Stimulated activated CD4-positive, alpha-beta T cell treated with anti-CD3 and anti-CD28 coated beads, Interleukin-1b, Interleukin-23, amount 100 ng/mL, for 1 hour (primary cell): ENCODE measurements at places on chromosomes 11 and 22.

GRCh38 chr11:114237321-114238280 is 58.6 kb upstream of the NNMT start:
- DNase-seq, result no peak

DNA sequence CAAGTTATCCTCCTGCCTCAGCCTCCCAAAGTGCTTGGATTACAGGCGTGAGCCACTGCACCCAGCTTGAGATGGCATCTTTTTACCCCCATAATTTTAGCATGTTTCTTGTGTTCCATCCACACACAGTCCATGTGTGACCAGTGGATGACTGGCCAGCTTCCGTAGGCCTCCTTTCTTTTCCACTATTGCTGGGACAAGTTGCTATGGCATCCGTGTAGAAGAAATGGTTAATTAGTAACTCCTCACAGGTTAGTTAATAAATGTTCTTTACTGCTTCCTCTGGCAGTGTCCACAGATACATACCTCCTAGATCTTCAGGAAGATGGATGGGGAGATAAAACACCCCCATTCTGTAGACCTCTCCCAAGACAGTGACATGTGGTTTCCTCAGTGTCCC is 154.3 kb upstream of the RASSF10 start:
- no peak for DNase-seq

DNA sequence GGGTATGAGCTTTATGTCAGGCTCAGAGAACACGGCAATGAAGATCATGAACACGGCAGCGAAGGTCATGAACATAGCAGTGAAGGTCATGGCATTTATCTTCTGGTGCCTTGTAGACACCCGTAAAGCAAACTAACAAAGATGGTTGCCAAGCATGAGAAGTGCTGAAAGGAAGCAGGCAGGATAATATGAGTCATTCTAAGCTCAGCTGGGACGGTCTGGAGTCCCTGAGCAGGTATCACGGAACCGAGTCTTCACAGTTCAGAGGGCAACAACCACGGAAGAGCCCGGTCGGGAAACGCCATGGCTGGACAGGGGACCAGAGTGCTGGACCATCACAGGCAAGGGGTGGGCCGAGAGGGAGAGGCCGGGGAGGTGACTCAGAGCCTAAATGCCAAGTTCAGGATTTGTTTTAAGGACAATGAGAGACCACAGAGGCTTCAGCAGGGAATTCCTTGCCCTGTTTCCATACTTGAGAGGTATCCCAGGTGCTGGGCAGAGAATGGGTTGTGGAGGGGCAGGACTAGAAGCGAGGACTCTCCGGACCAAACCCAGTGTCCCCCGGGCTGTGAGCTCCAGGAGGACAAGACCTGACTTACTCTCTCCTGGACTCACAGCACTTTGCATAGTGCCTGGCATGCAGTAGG is 13.1 kb upstream of the MS4A10 start:
- no peak for DNase-seq

GRCh38 chr22:31748490-31748889 is 1.4 kb downstream of the PRR14L start:
- no peak for DNase-seq

GRCh38 chr11:96338910-96339705 is 3.9 kb downstream of the MAML2 start:
- DNase-seq, result no peak

DNA sequence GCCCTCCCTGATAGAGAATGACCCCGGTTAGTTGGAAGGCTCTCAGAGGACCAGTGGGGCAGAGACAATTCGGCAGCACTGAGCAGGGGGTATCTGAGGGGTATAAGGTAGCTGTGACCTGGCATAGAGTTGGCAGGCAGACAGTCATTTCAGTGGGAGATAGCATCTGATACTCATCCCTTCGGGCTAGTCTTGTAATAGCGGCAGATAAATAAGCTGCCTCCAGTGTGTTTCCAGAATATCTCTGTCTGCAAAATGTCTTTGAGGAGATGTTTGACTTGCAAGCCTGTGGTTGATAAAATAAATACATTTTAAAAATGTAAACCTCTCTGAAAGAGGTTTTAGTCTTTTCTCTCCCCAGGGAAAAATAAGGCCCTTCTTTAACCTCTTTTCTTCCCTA is 54.2 kb downstream of the TEAD1 start:
- DNase-seq, result no peak

DNA sequence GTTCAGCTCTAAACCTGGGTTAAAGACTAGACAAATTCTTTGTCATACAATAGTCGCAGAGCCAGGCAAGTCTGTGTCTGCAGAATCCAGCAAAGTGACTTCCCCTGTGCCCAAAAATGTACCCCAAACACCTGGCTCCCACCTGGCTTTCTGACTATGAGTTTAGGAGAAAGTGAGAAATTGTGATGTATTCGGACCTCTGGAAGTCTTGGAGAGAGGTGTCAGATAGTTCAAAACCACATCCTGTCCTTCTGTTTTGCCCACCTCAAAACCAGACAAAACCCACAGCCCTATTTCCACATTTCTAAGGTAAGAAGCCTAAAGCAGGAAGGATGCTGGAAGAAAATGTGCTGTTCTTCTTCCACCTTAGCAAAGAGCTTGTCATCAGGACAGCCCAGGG is 63.8 kb upstream of the CLMP start:
- no peak for DNase-seq

DNA sequence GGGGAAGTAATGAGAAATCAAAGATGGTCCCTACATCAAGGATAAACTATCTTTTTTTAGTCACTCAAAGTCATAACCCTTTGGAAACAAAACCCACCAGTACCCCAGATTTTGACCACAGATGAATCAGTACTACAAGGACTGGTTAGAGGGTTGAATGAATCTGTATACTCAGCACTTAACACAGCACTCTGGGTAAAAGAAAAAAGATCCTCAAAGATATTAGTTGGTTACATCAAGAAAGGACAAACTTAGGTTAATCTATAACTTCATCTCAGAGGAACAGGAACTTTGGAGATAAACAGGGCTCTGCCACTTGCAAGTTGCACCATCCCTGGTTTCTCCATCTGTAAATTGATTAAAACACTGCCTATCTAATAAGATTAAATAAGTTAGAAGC is 18.8 kb downstream of the SC5D start:
- DNase-seq, result no peak

GRCh38 chr22:38260761-38261681 is 11.8 kb downstream of the TMEM184B start:
- DNase-seq, result no peak

DNA sequence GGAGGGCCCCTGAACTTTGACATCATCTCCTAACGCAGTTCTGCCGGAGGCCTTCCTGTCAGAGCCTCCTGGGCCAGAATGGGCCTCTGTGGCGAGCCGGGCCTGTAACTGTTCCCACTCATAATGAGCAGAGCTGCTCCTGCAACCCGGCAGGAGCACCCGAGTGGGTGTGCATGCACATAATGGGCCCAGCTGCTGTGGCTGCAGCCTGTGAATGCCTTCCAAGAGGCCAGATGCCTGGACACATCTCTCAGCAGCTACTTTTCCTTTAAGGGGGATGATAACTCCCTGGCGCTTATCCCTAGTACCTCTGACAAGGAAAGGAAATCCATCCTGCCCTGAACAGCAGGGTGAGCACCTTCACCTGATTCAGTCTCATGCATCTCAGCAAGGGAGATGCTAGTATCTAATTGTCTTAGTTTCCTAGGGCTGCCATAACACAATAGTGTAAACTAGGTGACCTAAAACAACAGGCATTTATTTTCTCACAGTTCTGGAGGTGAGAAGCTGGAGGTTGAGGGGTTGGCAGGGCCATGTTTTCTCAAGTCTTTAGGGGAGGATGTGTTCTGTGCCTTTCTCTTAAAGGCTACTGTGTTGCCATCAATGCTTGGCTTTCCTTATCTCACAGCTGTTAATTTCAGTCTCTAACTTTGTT is 120.5 kb downstream of the TEAD1 start:
- DNase-seq, result no peak

GRCh38 chr11:117933930-117934329 is 4.7 kb upstream of the TMPRSS13 start:
- DNase-seq, result no peak

DNA sequence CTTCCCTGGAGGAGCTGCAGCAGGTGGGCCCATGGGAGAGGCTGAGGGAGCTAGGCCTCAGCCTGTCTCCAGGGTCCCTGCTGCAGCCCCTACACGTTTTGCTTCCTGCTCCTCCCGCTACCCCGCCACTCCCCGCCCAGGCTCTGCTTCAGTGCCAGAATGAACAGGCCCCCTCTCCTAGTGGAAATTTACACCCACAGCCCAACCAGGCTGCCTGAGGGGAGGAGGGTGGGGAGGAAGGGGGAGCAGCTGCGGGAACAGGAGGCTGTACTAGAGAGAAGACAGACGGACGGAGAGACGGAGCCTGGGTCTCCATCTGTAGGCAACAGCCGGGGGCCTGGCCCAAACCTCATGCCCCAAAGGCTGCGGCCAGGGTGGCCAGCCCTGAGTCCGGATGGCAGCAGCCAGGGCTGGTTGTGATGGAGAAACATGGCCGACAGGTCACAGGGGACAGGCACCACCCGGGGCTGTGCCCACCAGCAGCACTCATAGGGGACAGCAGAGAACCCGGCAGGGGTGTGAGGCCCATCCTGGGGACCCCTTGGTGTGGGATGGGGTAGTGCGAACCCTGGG is 20.6 kb downstream of the FLRT1 start:
- no peak for DNase-seq

- DNase-seq, result no peak
These were observed 192.2 kb downstream of the UVRAG start for GRCh38 chr11:76007166-76007565.

DNA sequence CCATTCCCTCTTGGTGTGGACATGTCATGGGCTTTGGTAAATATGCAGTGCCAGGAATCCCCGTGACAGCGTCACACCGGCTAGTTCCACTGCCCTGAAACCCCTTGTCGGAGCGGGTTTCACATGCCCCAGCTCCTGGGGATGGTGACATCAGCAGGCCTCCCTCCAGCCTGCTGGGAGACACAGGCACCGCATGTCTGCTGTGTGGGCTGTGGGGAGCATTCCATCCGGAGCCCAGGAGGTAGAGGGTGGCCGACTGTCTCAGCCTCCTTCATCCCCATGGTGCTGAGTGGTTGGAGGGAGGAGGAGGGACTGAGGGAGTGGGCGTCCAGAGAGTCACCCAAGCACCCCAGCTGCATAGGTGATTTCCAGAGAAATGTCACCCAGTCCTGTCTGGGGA is 1161.1 kb downstream of the BRD1 start:
- no peak for DNase-seq

DNA sequence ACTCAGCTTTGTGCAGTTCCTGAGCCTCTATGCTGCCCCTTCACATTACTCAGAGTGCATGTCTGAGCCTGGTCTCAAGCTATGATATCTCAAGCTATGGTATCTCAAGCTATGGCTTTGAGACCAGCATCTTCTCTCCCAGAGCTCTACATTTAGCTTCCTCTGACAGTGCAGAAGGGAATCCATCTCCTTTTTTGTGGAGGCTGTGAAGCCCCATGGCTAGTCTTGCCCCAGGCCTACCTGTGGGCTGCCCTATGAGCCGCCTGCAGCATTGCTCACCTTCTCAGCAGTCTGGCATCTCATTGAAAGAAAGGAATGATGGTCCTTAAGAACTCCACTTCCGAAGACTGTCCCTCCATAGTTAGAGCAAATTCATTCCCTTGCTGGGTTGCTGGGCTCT is 12.6 kb downstream of the PGAP2 start:
- no peak for DNase-seq
